Stimulated activated CD4-positive, alpha-beta T cell treated with anti-CD3 and anti-CD28 coated beads, TNF-alpha, amount 100 ng/mL, for 24 hours (primary cell): ENCODE measurements at places on chromosomes 7 and 10.

GRCh38 chr10:113639966-113640365, 23.9 kb downstream of the NRAP start:
- DNase-seq = no peak

GRCh38 chr7:2257046-2257551, 15.1 kb downstream of the NUDT1 start:
- DNase-seq = no peak

DNA sequence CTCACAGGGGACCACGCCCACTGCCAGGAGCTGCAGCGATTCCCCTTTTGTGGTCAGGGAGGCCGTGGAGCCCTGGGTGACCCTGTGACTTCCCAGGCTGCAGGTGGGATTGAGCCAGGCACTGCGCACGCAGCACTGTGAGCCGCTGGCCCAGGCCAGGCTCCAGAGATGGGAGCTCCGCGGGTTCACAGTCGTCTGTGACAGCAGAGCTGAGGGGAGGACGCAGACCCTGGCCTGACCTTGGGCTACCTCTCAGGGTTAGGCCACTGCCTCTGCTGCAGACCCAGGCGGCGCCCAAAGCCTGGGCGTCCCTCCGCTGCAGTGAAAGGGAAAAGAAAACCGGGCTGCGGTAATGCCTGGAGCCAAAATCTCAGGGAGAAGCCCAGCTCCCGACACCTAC, 107.5 kb upstream of the GPR26 start:
- no peak for DNase-seq

DNA sequence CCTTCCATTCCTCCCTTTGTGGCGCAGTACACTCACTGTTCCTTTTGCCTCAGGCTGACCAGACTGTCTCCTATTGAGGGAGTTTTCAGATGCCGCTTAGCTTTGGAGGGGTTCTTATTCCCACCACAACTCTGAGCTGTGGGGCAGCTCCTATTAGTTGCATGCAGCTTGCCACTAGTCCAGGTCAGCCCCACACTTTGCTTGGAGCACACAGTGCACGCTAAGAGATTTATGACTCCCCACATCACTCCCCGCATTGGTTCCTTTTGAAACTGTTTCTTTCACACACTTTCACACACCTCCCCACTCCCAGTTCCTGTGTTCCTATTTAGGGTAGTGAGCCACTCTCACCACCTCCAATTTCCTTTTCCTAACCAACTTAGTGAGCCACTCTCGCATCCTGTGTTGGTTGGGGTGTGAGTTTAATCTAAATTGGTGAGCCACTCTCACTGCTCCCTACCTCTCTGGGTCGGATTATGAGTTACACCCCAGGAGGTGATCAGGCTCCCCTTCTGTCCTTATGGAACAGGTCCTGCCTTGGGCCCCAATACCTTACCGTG, 10.4 kb upstream of the ZNF485 start:
- no peak for DNase-seq

DNA sequence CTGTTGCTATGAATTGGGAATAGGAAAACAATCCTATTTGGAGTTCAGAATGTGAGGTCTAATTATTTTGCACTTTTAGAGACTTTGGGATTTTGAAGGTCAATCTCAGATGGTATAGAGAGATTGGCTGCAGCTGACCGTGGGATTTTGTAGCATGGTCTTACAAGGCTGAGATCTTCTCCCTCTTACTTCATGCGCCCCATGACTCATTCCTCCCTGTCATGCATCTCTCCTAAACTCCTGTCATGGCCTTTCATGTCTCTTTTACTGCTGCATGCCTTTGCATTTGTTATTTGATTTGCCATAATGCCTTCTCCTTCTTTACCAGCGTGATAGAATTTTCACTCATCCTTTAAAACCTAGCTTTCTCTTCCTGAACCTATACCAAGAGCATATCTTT, 133.1 kb downstream of the BBS9 start:
- no peak for DNase-seq

DNA sequence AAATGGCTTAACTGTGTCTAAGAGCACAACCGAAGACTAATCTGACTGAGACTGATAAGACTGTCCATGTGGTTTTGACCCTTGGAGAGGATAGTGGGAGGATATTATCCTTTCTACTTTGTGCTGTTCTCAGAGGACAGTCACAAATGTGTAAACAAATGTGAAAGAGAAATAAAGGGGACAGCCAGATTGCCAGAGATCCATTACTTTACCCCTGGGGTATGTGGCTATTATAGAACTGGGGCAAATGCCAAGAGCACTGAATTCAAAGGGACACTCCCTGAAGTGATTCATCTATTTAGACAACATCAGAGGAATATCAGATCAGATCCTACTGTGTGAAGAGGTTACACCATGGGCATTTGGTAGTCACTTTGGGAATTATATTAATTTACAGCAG, 154.7 kb downstream of the RNLS start:
- no peak for DNase-seq

DNA sequence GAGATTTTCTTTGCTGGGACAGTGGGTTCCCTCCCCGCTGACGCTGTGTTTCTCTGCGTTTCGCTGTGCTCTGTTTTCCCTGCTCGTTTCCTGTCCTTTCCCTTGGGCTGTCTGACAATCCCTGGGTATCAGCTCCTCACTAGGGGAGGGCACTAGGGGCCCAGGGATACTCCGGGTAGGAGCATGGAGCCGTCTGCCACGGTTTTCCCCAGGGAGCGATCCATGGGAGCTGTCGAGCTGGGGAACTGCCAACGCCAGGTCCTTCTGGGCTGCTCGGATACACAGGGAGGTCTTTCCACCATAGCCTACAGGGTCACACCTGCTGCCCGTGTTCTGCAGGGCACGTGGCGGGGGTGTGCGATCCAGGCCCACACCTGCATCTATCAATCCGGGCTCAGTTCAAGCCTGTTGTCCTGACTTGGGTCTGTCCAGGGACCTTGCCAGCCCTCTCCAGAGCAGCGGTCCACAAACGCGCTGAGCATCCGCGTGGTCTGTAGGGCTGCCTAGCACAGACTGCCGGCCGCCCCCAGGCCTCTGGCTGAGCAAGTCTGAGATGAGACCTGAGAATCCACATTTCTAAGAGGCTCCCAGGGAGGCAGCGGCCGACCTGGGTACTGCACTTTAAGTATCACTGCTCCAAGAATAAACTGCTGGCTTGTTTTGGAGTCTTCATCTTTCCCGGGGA, 263.1 kb downstream of the ELFN1 start:
- DNase-seq = no peak

GRCh38 chr7:103148131-103148993, 537 bp downstream of the NAPEPLD start:
- no peak for DNase-seq

GRCh38 chr7:8303904-8304528, 42.0 kb upstream of the ICA1 start:
- DNase-seq = no peak

- DNase-seq = no peak
Measured at GRCh38 chr7:47331179-47331565, 250.7 kb downstream of the TNS3 start.

DNA sequence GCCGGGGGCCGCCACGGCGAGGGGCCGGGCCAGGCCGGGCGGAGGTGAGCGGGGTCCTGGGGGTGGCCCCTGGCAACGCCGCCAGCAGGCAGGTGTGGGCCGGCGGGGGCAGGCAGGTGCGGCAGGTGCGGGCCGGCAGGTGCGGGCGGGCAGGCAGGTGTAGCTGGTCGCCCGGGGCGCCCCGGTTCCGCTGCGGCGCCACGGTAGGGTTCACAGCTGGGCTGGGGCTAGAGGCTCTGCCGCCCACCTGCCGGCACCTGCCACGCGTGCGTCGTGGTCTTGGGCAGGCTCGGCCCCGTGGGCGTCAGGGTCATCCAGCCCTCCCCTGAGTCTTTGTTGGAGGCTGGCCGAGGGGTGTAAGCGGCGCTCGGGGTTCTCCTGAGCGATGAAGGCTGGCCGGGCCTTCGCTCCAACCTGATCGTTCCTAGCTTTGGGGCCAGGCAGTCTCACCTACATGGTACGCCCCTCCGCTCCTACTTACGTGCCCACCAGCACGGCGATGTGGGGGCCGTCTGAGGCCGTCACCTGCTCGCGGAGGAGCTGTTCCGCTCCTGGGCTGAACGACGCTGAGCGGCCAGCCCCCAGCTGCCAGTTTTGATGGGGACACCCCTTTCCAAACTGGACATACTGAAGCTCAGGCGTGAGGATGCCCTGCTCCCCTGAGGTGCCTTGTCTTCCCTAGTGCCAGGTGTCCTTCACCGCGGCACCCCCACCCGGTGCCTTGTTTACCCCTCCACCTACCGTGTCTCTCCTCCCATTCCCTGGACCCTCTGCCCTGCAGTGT, 493 bp downstream of the ZMIZ2 start:
- DNase-seq = no peak

DNA sequence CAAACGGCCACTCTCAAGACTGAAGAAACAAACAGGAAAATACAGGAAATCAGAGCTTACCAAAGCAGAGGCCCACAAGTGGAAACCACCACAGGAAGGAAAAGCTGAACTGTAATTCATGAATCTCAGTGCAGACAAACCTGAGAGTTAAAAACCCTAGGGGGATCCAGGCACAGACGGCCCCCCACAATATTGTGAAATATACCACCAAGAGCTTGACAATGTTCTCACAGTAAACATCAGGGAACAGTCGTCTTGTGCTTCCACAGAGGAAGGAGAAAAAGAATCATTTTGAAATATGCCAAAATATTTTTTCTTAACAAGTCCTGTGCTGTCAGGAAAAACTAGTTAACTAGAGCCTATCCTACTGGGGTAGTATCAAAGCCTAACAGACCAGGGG, 68.2 kb upstream of the NRG3 start:
- no peak for DNase-seq

DNA sequence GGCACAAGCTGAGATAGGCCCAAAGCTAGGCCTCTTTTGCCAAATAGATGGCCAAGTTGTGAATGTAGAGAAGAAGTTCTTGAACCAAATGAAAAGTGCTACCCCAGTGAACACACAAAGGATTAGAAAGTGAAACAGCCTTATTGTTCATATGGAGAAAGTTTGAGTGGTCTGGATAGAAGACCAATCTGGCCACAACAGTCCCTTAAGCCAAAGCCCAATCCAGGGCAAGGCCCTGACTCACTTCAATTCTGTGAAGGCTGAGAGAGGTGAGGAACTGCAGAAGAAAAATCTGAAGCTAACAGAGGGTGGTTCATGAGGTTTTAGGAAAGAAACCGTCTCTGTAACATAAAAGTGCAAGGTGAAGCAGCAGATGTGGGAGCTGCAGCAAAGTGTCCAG, 18.7 kb upstream of the ATP6V0A4 start:
- DNase-seq = no peak

DNA sequence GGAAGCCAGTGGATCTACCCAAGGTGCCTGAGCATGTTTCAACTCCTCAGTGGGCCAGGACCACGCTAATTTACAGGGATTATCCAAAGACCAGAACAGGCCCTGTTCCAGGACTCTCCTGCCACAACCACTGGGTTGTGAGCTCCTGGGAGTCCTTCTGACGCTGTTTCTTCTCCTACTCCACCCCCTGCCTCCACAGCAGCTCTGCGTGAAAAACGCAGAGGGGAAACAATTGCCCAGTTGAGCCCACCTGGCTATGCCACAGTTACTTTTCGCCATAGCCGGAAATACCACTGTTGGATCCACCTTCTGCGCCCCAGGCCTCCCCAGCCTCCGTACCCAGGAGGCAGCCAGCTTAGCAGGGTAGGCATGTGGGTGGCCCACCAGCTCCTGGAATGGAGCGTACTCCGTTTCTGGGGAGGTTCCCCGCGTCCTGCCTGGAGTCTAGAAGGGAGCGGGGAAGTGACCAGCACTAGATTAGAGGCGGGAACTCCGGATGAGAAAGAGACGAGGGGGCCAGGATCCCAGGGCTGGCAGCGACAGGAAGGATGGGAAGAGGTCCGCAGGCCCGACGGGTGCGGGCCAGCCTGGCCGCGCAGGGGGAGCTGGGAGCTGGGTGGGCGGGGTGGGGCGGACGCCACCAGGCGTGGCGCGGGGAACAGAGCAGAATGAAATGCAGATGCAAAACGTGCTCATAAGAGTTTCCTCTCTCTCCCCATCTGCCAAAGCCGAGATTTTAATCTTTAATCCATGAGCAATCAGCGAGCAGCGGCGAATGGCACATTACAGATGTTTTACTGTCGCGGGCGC, 32.1 kb upstream of the PAX2 start:
- DNase-seq = no peak

GRCh38 chr7:35707422-35707821, 12.5 kb upstream of the HERPUD2 start:
- DNase-seq = no peak
